ENCODE measurements at places on chromosomes 3 and 15. TPM values are rescaled to one million over a fixed set of nuclear protein-coding genes. Genes with fewer than 3 reads are reported as not detected.
A peak's percentile ranks its signal among the peaks of the same experiment; 100 is the strongest.

Gene ATP8B4
- 7.4 TPM for total RNA-seq

Gene ACKR2
- 10.4 TPM for total RNA-seq

Gene VWA5B2
- total RNA-seq, result 2.6 TPM

Gene CPLX3
- not detected for total RNA-seq

Gene TAMM41
- total RNA-seq, result 20.5 TPM

Gene ZIC4
- not detected for total RNA-seq

Gene GATM
- 8.9 TPM for total RNA-seq

Gene DNAJB11
- total RNA-seq, result 34.0 TPM

Gene USP19
- total RNA-seq, result 82.6 TPM

Gene ABHD5
- 27.8 TPM for total RNA-seq

Gene ERC2
- 1.8 TPM for total RNA-seq

- no peak for DNase-seq
Observed at GRCh38 chr3:181313335-181313734, 323.8 kb upstream of the DNAJC19 start.

DNA sequence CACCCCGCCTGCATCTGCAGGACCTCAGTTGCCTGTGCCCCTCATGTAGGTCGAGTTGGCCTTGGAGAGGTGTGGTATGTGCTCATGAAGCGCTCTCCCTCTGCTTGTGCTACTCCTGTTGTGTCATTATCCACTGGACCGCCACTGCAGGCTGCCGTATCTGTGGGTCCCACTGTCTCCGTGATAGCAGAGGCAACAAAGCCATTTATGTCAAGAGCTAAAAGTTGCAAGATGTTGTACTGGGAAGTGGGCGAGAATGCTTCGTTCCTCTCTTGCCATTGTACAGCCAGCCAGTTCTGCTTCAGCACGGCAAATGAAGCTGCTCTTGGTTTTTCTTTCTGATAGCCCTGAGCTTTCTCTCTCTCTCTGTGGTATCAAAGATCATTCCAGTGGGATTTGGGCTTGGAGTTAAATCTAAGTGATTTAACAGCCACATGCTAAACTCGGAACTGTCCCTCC lies 89.0 kb downstream of the TMEM212 start:
- DNase-seq, result no peak

- no peak for DNase-seq
Observed at GRCh38 chr3:169494982-169495381, 168.5 kb downstream of the MECOM start.

- DNase-seq, result peak; percentile 39
Observed at GRCh38 chr3:119580067-119580760, 922 bp downstream of the ADPRH start.

GRCh38 chr3:23720885-23721284 lies 84.9 kb upstream of the UBE2E1 start:
- DNase-seq, result no peak

DNA sequence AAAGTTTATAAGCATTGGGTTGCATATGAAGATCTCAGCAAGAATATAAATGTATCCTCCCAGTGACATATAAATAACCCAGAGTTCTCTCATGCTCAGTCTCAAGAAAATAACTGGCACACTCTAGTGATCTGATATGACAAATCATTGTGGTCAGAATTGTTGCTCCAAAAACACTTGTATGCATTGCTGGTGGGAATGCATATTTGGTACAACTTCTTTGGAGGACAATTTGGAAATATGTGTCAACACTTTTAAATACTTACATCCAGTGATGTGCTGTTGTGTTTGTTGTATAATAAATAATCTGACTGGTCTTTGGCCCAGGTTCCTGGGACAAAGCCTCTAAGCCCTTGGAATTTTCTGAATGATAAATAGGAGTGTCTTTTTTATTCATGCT lies 66.7 kb upstream of the STT3B start:
- no peak for DNase-seq

- DNase-seq, result no peak
Observed at GRCh38 chr15:56530157-56530556, 65.2 kb upstream of the MNS1 start.

- DNase-seq, result no peak
Observed at GRCh38 chr3:152416808-152417580, 148.3 kb downstream of the MBNL1 start.

- peak; percentile 32 for DNase-seq
Observed at GRCh38 chr15:34359416-34359815, 7.6 kb downstream of the LPCAT4 start.

- DNase-seq, result no peak
Observed at GRCh38 chr3:68560728-68561127, 371.6 kb downstream of the TAFA4 start.

GRCh38 chr3:159838938-159839337 lies 149.7 kb upstream of the IL12A start:
- DNase-seq, result no peak

GRCh38 chr3:98567666-98568270 lies 25.6 kb downstream of the CPOX start:
- no peak for DNase-seq

GRCh38 chr15:72168131-72168807 lies 29.3 kb downstream of the GRAMD2A start:
- DNase-seq, result no peak

- no peak for DNase-seq
Observed at GRCh38 chr3:88003115-88003755, 55.6 kb downstream of the CGGBP1 start.

GRCh38 chr3:177263615-177264368 lies 66.5 kb upstream of the TBL1XR1 start:
- DNase-seq, result no peak

GRCh38 chr3:195526492-195526891 lies 16.6 kb downstream of the PPP1R2 start:
- no peak for DNase-seq

GRCh38 chr3:187456250-187456649 lies 88.1 kb downstream of the RTP4 start:
- no peak for DNase-seq

GRCh38 chr15:38781196-38781595 lies 216.6 kb upstream of the RASGRP1 start:
- no peak for DNase-seq

DNA sequence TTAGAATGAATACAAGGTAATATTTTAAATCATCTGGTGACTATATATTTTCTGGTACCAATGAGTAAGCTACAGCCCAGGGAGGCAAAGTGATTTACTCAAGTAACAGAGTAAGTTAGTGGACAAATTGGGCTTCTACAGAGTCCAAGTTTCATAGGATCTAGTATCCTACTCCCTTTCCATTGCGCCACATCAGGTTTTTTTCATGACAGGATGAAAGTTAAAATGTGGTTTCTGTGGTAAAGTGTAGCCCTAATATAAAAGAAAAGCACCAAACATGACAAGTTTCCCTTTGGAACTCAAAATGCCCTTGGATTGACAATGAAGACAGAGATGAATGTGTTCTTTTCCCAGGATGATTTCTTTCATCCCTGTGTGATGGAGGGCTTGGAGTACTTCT lies 350.8 kb upstream of the ZNF385D start:
- DNase-seq, result no peak

GRCh38 chr3:185280572-185281365 lies 26.9 kb upstream of the EHHADH start:
- no peak for DNase-seq

- no peak for DNase-seq
Observed at GRCh38 chr3:47057212-47057671, 77.8 kb downstream of the NBEAL2 start.

DNA sequence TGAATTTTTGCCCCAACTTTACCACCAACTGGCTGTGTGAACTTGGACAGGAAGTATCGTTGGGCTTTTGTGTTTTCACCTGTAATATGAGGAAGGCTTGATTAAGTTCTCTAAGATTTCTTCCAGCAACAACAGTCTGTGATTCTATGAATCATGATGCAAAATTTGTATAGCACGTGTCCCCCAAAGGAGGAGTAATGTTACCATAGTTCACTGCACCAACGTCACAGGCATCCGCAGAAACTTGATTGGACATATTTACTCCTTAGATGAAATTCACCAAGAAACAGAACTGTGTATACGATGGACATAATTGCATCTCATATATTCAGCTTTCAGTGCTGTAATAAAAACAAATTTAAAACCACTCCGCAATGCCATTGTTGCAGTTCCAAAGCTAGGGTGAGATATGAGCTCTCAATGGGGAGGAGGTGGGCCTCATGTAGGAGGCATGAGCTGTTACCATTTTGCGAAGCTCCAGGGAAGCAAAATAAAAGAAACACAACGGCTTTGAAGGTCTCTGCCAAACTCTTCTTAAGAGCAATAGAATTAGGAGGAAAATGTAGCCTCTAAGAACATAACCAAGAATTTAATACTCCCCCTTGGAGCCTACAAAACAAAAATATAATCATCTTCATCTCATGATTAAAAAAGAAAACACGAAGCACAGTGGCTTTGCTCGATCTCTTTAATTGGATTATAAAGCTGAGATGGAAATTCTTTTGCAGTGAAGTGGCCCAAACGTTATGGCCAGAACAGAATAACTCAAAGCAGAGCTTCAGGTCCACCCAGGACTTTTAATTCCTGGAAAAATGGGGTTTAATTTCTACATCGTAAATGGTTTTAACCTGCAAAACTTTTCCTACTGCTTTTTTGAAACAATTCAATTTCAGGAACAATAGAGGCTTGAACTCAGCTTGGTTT lies 80.7 kb downstream of the CHST2 start:
- DNase-seq, result no peak

DNA sequence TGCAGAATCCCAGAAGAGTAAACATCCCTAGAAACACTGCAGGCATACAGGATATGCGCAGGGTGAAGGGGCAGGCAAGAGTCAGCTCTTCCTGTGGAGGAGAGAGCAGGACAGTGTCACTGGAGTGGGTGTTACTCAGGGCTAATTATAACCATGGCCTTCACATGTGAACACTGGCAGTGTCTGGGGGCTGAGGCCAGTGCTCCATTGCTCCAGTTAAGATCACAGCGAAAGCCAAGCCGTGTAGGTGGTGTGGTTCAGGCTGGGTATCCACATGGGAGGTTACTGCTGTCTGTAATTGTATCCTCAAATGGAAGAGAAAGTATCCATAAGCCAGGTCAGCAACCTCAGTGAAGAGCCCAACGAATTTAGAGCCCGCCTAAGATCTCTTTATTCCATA lies 84.6 kb downstream of the MESD start:
- no peak for DNase-seq

GRCh38 chr15:58755350-58755749 lies 5.8 kb upstream of the ADAM10 start:
- no peak for DNase-seq

GRCh38 chr3:186127463-186127862 lies 18.6 kb upstream of the ETV5 start:
- no peak for DNase-seq

- DNase-seq, result no peak
Observed at GRCh38 chr3:186640473-186640818, 247 bp downstream of the FETUB start.

GRCh38 chr3:135141672-135142071 lies 346.6 kb downstream of the EPHB1 start:
- DNase-seq, result no peak

DNA sequence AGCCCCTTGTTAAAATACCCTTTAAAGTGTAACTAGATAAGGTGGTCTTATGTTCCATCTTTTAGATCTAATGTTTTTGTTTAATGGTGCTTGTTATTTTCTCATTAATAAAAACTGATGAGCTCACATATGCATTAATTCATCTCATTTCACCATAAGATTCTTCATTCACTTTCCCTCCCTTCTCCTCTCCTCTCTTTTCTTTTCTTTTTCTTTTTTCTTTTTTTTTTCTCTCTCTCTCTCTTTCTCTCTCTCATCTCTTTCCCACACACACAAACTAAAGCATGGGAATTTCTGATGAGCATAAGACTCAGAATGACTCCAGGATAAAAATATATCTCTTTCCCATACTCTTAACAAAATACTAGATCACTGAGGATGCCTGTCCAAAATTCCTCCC lies 49.6 kb downstream of the MECOM start:
- DNase-seq, result no peak

DNA sequence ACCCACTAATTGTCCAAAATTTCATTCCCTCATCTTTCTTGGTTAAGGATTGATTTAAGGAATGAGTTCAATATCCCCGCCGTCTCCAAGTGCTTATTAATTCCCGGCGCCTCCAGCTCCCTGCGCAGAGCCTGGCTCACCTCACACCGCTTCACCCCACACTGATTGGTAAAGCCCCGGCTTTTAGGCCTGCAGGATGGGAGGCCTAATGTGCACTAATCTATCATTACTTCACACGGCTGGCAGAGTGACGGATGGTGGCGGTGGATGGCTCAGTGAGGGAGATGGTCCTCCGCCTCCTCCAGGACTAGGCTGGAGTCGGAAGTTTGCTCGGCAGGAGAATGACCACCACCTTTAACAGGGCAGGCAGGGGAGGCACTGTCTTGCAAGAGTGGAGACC lies 81.7 kb downstream of the MEGF11 start:
- DNase-seq, result no peak

DNA sequence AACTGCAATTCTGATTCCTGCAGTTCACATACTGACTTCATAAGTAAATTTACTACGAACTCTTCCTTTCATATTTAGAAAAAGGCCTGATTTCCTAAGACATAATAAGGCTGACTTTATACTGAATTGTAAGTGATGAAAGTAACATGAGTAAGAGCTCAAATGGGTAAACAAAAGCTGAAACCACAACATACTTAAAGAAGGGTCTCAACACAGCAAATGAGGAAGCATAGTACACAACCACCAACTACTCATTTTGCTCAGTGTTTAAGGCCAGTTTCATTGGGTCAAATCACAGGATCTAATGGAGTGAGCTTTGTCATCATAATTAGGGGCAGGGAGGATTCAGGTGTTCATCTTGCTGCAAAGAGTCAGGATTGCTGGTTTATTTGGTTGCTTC lies 81.4 kb downstream of the SETD2 start:
- no peak for DNase-seq
